ENCODE measurements at places on chromosomes 4 and X.

DNA sequence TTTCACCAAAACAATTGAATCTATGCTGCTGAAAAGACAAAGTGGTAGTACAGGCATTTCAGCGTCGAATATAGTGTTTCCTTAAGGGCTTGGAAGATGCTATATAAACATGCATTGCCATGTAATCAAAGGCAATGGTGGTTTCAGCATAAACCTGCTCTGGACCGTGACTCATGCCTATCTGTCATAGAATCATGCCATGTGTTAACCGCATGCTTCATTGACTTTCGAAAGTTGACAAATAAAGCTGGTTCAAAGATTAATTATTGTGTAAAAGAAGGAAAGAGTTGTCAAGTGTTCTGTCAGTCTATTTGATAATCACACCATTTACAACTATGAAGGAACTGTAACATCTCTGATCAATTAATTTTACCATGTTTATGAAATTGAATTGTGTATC, 83.2 kb downstream of the FUNDC1 start:
- DNase-seq: no peak

GRCh38 chrX:82087699-82088098, 885.8 kb downstream of the SH3BGRL start:
- DNase-seq: no peak

GRCh38 chrX:32966821-32967355, 244.5 kb downstream of the DMD start:
- no peak for DNase-seq

- DNase-seq: no peak
Observed at GRCh38 chr4:26459756-26460530, 30.3 kb downstream of the CCKAR start.

DNA sequence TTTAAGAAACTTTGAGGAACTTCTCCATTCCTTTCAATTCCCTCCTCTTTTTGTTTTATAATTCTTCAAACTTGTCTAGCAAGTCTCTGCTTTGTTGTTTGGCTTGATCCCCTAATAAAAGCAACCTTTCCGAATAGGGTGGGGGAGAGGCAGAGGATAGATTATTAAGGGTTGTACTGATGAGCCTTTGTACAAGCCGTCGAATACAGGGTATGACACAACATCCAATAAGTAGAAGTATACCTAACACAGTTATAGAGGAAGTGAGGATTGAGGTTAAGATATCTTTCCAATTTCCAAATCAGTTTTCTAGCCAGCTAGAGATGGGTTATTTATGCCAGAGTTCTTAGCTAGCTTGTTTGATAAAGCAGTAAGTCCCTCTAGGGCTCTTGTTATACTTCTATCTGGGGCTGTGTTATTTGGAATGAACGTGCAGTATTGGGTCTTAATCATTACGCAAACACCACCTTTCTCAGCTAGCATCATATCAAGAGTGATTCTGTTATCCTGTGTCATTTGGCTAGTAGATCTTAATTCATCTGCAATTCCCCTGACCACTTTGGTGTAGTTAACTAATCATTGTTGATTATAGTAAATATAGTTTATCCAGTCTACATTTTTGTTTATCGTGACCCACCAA, 18.5 kb downstream of the METAP1 start:
- no peak for DNase-seq

- no peak for DNase-seq
Observed at GRCh38 chr4:48439988-48440387, 43.2 kb upstream of the SLC10A4 start.

DNA sequence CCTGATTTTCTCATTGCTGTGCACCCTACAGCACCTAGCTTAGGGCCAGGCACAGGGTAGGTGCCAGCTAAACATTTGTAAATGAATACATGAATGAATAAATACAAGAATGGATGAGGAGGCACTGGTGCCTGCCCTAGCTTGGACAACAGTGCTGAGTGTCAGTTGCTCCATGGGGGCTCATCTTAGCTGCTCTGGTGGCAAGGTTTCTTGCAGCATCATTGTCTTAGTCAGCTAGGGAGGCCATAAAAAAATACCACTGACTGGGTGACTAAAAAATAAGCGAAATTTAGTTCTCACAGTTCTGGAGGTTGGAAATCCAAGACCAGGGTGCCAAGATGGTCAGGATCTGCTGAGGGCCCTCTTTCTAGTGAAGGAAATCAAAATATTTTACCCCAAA, 31.2 kb downstream of the TMEM31 start:
- no peak for DNase-seq
